Activated CD4-positive, alpha-beta T cell treated with anti-CD3 and anti-CD28 coated beads, Interleukin-10, Interleukin-2, amounts not matched to agents 100 ng/mL and 50 ng/mL, durations not matched to agents 16 hours and 8 hours (primary cell): ENCODE measurements at places on chromosomes 2 and 18.

GRCh38 chr18:23629444-23629946 is 33.2 kb downstream of the ANKRD29 start:
- no peak for DNase-seq

- DNase-seq = no peak
These were observed 70.3 kb upstream of the NCK2 start for GRCh38 chr2:105674401-105674800.

- DNase-seq = no peak
These were observed 1132.9 kb upstream of the ZEB2 start for GRCh38 chr2:145652571-145653545.

DNA sequence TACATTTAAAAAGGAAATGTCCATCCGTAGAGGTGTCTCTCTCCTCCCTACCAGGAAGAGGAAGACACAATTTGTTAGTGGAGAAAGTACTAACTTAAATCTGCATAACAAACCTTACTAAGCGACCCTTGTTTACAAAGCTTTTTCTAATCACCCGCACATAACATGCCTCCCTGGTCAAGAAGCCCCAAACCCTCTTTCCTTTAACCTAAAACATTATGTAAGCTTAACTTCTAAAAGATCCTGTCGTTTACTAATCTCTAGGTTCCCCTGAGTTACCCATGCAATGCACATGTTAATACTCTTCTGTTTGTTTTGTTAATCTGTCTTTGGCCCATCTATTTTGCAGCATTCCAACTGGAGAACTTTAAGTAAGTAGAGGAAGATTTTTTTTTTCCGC is 630.3 kb upstream of the NRXN1 start:
- DNase-seq = no peak

DNA sequence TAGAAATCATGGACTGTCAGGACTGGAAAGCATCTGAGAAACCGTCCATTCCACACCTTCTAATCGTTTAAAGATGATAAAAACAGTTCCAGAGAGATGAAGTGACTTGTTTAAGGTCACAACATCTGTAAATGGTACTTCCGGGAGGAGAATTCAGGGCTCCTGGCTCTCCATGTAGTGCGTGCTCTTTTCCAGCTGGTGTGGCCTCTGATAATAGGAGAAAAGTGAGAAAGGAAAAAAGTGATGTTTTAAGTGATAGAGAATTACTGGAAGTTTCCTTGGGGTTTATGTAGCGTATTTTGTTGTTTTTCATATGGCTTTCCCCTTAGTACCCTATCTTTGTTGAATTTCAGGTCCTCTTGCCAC is 663 bp downstream of the C2orf49 start:
- no peak for DNase-seq

- no peak for DNase-seq
These were observed 286.4 kb downstream of the GALNT13 start for GRCh38 chr2:154158101-154158500.

DNA sequence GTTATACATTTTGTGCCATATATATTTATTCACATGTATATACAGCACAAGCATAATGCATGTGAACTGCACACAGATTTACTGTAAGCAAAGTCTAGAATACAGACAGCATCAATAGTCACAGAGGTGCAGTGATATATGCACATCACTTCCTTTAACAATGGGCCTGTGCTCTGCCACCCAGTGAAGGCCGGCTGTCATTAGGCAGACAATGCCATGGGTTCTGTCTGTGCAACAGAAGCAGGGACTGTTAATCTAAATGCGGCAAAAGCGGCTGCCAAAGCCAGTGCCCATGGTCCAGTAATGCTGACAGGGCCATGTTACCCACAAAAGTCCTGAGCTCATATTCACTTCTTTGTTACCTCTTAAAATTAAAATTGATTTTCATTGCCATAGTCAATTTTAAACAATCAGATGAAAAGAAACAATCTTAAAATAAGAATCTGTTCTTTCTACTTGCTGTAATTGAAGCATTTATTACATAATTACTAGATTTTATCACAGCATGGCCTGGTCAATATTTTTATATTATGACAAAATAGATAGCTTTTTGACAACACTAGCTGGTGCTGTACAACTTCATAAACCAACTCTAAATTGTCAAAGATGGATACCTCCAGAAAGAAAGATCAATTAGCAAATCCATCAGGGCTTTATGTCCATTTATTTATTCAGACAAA is 232.0 kb downstream of the STK39 start:
- DNase-seq = no peak
